ENCODE measurements at places on chromosomes 12 and 14.

- DNase-seq, result no peak
Observed at GRCh38 chr12:124809391-124809790, 54.3 kb downstream of the SCARB1 start.

DNA sequence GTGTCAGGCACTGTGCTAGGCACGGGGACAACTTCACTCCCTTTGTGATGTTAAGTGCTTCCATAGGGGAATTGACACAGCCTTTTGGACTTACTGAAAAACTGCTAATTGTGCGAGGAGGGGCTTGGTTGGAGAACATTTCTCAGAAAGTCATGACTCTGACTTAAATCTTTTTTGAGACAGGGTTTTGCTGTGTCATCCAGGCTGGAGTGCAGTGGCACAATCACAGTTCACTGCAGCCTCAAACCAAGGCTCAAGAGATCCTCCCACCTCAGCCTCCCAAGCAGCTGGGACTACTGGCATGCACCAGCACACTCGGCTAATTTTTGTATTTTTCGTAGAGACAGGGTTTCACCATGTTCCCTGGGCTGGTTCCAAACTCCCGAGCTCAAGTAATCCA lies 10.2 kb upstream of the LTBP2 start:
- DNase-seq, result no peak

- DNase-seq, result peak; percentile 64
Observed at GRCh38 chr14:91835920-91836843, 31.2 kb downstream of the TC2N start.

DNA sequence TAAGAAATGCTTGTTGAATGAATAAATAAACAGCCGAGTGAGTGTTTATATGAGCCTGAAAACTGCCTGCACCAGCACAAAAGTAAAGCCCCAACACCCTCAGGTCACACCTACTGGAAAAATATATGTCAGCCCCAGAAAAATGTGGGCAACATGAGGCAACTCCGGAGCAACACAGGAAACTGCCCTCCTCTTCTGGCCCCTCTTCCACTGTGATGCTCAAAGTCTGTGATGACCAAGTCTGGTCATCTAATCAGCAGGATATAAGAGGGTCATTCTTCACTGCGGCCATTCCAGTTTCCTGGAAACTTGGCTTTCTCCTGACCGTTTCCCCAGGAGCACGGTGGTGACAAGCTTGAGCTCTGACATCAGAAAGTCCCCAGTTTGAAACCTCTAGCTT lies 159.6 kb upstream of the PZP start:
- DNase-seq, result no peak

GRCh38 chr12:121917950-121918678 lies at the start of gene CFAP251:
Gene CFAP251, plus strand, starts transcription at chr12:121918592. Its CDS starts 2,714 bp downstream, at chr12:121921306.
- DNase-seq, result peak; percentile 94

DNA sequence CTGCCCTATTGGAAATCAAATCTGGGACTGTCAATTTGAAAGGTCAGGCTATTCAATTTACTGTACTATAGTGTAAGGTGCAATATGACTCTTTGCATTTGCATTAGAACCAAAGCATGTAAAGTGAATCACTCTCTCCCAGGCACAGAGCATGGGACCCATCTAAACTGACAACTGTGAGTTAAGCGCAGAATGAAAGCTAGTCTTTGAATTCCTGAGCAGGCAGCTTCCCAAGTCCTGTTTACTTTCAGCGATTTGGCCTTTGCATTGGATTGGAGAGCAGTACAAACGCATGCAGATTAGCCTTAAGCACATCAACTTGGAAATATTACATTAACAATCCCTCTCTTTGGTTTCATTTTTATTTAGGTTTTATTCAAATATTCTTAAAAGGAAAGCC lies 74.6 kb downstream of the RERG start:
- no peak for DNase-seq

DNA sequence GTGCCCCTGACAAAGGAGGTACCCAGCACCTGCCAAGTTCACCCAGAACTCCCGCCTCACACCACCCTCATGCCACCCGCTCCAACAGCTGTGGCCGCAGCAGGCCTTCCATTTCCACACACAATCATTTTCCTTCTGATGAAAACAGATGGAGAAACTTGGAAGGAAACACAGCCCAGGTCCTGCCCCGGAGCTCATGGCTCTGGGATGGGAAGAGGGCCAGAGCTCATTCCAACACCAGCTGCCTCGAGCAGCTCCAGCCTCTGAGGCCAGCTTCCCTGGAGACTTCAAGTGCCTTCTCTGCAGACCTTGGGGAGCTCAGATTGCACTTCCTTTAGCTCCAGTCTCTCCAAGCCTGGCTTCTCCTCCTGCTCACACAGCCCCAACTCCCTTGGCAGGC lies 55.1 kb upstream of the CMKLR1 start:
- DNase-seq, result no peak

- DNase-seq, result no peak
Observed at GRCh38 chr12:55636116-55636655, 506 bp upstream of the OR10P1 start.

DNA sequence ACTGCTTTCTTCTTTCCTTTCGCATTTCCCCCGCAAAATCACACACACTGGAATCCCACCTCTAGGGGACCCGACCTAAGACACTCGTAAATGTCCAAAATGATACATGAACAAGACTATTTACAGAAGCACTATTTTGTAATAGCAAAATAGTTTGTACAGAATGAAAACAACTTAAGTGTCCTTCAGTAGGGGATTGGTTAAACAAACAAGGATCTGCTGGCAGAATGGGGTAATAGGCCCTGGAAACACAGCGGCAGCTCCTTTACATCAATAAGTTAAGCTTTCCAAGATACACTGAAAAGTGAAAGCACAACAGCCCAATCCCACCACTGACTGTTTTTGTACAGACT lies 48.8 kb downstream of the LTBP2 start:
- DNase-seq, result no peak

GRCh38 chr12:546265-546919 lies 86.7 kb downstream of the B4GALNT3 start:
- DNase-seq, result no peak

DNA sequence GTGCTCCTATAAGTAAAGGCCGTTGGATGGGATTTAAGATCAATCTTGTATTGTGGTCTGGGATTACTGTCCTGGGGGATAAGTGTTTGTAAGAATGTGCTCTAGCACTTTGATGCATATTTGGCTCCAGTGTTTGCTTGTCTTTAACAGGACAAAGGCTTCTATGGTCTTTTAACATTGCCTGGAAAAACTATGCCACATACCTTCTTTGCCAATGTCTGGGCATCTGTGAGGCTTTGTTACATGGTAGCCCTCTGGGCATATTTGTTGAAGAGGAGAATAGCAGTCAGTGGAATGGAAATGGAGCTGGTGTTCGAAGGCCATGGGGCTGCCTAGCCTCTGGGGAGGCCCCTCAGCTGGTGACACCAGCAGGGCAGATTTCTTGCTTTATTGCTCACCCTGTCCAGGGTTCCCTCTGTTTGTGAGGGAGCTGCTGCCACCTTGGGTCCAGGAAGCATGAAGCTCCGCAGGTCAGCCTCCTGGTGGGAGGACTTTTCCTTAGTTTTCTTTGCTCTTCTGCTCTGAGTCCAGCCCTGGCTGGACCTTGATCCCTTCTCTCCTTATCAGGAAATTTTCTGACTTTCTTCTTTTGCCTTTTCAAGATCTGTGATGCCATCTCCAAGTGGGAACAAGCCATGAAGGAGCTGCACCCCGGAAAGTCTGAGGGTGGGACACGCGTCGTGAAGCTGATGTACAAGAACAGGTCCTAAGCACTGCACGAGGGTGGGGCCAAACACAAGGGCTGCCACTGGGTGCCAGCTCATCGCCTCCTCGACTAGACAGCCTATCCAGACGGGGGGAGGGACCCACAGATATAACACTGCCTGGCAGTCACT lies 19.5 kb downstream of the PIGH start:
- DNase-seq, result no peak

DNA sequence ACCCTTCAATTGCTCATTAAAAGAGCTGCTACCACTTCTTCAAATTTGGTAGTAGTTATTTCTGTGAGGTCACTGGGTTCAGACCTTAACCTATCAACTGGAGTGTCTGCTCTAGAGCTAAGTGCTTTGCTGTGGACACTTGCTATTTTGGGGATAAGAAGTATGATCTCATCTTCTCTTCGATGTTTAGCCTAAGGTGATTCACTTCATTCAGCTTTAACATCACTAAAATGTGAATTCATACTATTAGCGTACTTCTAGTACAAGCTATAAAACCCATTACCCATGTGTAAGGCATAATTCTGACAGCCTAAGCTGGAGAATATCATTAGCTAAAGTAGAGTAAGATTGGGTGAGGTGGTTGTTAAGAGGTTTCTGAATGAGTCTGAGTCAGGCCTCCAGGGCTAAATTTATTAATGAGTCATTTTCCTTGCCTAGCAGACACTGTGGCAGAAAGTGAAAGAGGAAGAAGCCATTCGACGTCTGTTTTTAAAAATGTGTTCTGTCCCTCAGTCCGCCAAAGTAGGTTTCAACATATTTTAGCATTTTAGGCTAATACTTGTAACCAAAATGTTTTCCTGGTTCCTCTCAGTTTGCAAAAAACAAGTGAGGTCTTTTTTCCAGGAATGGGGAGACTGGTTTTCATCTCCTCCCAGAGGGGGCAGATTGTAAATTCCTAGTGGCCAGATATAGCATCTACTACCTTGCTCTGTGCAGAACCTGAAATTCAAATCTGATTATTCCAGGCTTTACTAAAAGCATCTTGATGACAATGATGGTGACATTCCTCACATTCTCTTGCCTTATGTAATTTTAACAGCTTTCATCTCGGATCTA lies 103.6 kb downstream of the SSPN start:
- no peak for DNase-seq

- no peak for DNase-seq
Observed at GRCh38 chr12:4996714-4997113, 47.0 kb upstream of the KCNA5 start.

DNA sequence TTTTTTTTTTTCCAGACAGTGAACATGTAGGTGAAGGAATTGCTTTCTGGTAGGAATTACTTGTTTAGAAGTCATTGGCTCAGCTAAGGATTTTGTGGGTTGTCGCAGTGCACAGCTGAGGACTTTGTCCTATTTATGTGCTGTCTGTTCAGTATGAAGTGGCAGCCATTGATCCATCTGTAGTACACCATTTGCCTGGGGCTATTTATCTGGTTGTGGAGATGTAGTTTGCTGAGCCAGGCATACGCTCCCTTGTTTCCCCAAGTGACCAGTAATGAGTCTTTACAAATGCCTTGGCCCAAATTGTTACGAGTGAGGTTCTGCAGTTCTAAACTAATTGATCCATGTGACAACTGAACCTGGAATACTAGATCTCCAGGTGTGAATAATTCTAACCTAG lies 140.1 kb downstream of the NRXN3 start:
- DNase-seq, result no peak

DNA sequence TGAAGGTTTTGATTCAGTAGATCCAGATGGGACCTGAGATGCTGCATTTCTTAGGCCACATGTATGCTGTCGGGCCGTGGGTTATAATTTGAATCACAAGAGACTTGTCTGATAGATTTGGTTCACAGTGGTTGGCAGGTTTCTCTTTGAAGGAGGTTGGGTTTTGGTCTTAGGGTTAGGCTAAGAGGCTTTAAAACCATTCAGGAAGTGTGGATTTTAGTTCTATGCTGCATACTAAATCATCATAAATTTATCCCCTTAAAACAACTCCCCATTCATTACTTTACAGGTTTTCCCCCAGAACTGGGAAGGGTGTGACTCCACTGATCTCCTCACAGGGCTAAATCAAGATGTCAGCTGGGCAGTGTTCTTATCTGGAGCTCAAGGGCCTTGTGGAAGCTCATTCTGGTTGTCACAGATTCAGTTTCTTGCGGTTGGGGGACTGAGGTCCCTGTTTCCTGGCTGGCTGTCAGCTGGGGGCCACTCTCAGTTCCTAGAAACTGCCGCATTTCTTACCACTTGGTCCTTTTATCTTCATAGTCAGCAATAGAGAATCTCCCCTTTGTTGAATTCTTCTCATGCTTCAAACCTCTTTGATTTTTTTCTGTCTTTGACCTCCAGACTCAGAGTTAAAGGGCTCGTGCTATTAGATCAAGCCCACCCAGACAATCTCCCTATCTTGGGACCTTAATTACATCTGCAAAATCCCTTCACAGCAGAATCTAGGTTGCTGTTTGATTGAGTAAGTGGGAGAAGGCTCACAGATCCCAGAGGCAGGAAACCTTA lies 20.6 kb upstream of the PCNX1 start:
- no peak for DNase-seq

DNA sequence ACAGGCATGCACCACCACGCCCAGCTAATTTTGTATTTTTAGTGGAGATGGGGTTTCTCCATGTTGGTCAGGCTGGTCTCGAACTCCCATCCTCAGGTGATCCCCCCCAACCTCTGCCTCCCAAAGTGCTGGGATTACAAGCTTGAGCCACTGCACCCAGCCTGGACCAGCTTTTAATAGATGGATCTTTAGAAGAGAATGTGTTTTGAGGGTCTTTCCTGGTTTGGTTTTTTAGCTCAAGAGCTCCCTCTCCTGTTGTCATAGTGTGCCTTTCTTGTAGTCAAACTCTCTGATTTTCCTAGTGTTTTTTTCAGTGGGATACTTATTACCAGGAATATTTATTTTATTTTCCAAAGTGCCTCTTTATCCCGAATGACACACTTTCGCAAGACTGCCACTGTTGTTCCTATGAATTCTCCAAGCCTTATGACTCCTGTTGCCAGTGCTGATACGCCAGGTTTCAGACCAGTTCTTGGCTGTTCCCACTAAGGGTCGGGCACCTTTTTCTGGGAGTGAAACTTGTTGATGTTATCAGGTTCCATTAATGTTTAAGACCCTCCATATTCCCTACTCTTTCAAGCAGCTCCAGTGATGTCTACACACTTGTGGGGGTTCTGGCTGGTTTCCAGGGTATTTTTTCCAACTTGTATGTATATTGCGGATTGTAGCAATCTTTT lies 31.5 kb upstream of the LIMA1 start:
- DNase-seq, result no peak

DNA sequence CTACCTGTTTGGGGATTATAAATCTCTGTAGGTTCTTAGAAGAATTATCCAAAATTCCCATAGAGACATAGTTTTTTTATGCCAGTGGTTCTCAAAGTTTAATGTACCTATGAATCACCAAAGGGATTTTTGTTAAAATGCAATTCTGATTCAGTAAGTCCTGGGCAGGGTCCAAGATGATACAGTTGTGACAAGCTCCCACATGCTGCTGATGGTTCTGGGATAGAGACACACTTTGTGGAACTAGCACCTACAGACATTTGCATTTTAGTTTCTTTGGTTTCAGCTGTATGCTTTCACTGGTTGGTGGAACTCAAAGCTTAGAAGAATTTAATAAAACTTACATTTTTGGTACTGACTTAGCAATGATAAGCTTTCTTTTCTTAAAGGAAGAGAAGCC lies 80.4 kb downstream of the PTCSC3 start:
- DNase-seq, result no peak

DNA sequence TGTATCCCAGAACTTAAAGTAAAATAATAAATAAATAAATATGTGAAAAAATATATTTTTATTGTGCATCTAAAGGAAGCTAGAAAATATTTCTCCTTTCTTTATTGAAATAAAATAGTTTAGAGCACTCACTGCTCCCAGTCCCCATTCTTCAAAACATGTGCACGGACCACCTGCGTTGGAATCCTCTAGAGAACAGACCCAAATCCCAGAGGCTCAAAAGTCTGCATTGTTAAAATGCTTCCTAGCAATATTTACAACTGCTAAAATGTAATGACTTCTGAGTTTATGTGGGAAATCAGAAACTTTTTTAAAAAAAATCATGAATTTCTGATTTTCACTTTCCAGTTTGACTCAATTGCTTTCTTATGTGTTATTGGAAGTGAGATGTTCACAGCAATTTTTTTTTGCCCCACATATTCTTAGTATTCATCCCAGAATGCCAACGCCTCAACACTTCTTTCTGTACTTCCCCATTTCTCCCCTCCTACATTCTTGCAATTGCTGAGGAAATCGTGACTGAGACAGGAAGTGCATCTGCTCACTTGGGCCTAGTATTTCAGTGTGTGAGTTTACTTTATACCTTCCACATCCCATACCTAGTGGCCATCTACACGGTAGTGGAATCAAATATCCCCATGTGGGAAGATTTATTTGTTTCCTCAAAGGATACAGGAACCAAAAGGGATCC lies 116.0 kb upstream of the FLRT2 start:
- DNase-seq, result no peak
